Fibroblast of the conjunctiva (primary cell): ENCODE measurements at places on chromosomes 2 and 18.
A peak's percentile ranks its signal among the peaks of the same experiment; 100 is the strongest.

DNA sequence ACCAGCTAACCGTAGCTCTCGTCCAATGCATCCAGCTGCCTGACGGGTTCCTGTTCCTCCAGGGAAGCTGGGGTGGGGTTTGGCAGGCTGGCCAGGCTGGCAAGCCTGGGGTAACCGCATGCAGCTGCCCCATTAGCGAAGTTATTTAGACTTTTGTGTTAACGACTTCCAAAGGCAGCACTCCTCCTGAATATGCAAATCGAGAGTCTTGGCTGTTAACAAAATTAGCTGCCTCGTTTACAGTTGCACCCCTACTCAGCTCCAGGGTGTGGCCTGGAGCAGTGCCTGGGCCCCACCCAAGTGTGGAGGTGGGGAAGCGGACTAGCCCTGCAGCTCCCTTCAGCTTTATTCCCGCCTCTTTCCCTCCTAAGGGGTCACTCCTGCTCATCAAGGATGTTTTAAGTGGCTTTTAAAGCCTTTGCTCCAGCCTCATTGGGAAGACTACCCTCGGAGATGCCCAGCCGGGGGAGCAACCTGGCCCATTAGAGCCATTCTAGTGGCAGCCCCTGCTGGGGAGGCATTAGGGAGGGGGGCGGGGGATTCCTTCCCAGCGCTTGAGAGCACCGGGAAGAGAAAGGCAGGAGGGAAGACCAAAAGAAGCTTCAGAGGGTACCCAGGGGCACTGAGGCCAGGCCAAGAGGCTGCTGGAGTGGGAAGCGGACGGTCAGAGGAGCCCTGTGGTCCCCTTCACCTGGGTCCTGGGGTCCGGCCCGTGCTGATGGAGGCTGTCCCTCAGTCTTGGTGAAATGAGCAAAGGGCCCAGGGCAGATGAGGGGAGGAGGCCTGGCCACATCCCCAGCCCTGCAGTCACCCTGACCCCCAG is 204.1 kb downstream of the CELF4 start:
- no peak for DNase-seq

DNA sequence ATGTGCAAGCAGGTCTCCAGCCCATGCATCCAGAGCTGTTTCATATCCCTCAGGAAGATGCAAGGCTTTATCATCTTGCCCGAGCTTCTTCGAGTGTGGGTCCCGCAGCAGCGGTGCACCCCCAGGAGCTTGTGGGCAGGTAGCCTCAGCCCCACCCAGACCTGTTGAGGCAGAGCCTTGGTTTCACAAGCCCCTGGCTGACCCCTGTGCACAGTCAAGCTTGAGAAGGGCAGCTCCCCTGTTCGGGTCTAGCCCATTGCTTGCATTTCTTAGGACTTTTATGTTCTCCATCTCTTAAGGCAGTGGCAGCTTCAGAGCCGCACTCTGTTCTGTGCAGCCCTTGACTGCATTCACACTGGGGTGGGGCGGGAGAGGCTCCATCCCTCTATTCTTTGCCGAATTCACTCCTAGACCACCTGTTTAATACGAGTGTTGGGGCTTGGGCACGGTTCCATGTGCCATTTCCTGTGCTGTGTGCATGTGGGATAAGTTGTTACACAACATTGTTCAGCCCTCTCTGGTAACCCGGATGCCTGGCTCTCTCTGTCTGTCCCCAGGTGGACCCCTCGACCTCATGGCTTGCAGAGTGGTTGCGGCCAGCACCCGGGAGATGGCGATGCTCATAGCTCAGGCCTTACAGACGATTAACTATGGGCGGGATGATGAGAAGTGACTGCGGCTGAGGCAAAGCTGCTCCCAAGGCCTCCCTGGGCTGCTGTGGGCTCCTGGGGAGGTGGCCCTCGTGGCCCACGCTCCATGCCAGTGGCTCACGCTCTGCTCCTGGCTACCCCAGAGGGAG is 48.7 kb downstream of the IMPA2 start:
- DNase-seq: no peak

- DNase-seq: no peak
Observed at GRCh38 chr2:207662203-207662602, 37.0 kb upstream of the METTL21A start.

DNA sequence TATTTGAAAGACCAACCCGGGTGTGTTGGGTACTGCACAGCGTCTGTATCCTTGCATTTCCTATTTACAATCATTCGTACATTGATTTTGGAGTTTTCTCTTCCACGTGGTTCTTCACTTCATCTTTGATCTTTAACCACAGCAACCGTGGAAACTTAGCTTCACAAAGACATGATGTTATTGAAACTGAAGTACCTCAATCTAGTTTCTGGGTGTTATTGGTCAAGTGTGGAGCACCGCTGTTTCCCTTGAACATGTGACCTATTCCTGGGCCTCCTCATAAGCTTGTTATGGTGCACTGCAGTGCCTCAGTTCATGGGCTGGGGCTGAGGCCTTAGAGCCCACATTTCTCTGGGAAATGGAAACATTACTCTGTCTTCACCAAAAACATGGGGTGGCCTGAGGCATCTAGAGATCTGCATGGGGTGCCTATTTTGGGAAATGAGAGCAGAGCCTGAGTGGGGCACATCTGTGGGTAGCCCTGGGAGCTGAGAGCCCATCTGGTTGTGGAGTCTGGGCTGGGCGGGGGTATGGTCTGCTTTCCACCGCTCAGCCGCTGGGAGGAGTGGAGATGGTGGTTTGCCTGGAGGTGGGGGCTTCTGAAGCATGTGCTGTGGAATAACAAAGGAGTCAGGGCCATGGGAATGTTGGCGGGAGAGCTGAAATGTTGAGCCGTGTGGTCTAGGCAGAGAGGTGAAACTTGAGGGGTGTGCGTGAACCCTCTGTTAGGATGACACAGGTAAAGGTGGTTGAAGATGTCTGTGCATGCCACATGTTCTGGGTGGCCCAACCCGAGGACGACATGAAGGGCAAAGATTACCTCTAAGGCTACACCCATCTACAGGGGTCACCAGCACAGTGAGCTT is 37.4 kb downstream of the ZNF236 start:
- DNase-seq: no peak

DNA sequence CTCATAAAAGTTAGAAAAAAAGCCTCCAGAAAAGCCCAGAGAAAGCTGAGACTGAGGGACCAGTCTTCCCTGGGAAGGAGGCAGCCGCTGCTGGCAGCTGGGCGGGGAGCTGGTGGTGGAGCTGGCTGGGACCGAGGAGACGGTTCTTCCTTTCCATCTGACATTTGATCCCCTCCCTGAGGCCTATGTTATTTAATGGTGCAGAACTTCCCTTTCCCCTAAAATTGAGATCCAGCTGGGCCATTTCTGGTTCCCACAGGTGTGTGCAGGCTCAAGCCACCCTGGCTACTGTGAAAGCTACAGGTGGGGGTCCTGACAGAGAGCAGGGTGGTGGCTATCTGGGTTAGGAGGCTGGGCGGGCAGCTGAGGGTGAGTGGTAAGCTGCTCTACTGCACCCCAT is 81.5 kb upstream of the FZD7 start:
- no peak for DNase-seq

- DNase-seq: no peak
Observed at GRCh38 chr2:25029183-25029554, 12.7 kb upstream of the EFR3B start.

DNA sequence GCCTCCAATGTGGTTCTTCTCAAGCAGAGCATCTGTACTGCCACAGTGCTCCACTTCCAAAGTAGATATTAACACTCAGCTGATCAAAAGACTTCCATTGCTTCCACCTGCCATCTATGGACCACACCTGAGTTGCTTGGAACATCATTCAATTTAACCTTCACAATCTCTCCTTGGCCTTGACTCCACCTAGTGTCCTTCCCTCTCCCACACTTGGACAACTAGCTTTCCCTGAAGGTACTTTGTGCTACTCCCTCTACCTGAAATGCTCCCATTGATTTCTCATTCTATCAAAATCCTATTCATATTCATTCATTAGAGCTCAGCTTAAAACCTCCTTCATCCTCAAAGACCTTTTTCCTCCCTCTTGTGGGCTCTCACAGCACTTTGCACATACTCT is 48.7 kb downstream of the SOWAHC start:
- DNase-seq: no peak

GRCh38 chr2:12430407-12431133 is 286.2 kb upstream of the TRIB2 start:
- no peak for DNase-seq

GRCh38 chr2:189783451-189783926 is 650 bp downstream of the ORMDL1 start:
- DNase-seq: no peak

- no peak for DNase-seq
Observed at GRCh38 chr2:169734169-169734847, 676 bp downstream of the KLHL23 start.

- no peak for DNase-seq
Observed at GRCh38 chr2:213125646-213126347, 25.6 kb downstream of the IKZF2 start.

DNA sequence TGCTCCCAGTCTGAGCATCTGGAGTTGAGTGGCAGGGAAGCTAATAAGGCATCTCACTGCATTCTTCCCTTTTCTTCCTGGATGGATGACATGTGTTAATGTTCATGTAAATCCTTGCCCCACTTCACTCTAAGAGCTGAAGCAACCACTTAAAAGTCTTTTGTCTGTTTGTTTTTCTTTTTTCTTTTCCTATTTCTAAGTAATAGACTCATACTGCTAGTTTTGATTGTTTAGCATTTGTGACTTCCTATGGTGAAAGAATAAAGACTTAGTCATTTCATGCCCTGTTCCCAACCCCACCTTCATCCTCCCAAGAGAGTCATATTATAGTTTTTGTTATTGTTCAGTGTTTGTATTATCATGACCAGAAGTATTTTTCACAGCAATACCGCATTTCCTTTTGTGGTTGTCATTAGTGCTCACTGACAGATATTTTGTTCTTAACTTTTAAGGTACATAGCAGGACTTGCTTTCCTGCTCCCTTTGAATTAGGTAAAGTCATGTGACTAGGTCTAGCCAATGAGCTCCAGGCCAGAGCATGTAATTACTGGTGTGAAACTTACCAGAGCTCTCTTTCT is 18.1 kb upstream of the SPP2 start:
- peak; percentile 32 for DNase-seq

DNA sequence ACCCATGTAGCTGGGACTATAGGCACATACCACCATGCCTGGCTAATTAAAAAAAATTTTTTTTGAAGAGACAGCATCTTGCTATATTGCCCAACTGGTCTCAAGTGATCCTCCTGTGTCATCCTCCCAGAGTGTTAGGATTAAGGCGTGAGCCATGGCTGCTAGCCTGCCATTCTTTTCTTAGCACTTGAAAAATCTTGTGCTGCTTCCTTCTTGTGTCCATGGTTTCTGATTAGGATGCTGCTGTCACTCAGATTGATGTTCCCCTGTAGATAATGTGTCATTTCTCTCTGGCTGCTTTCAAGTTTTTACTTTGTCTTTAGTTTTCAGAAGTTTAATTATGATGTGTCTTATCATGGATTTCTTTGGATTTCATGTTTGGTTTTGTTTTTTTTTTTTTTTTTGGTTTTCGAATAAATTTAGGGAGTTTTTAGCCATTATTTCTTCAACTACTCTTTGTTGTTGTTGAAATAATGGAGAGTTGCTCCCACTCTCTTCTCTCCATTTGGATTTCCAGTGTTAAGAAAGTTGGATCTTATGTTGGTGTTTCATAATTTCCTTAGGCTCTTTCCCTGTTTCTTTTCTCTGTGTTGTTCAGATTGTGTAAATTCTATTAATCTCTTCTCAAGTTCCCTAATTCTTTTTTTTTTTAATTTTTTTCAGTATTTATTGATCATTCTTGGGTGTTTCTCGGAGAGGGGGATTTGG is 2.5 kb downstream of the ATP9B start:
- DNase-seq: no peak

GRCh38 chr2:102550151-102550550 is 69.2 kb upstream of the SLC9A2 start:
- DNase-seq: no peak

GRCh38 chr2:15506229-15506819 is 54.8 kb downstream of the NBAS start:
- DNase-seq: no peak

DNA sequence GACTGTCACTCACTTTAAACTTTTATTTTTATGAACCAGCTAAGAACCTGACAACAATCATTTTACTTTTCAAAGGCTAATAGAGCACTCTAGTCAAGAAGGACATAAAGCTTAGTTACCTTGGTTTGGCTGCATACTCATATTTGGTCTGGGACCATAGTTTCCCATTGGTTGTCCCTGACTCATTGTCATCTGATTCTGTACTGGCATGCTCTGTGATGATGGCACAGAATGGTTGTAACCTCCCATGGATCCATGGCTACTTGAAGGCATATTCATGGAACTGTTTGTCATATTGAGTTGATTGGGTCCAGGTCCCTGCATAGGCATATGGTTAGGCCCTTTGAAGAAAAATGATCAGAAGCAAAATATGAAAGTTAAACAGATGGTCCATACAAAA is 37.9 kb downstream of the SS18 start:
- DNase-seq: no peak

DNA sequence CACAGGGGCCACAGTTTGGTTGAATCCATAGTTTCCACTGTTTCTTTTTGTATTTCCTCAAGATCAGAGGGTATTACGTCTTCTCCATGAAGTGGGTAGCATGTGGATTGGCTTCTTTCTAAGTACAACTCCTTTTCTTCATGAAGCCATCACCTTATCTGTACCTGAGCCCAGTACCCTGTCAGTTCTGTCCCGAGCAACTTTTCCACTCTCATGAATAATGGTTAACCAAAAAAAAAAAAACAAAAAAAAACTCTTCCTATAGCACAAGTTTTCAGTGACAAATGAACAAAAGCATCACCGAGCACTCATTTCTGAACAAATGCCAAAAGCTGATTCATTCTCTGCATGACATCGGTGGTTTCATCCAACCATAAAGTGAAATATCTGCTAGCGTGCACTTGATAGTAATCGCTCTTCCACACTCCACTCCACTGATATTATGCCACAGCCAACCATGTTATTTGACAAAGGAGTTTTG is 53.0 kb upstream of the CCDC150 start:
- DNase-seq: peak; percentile 33

GRCh38 chr2:173064151-173064805 is 11.4 kb upstream of the MAP3K20 start:
- no peak for DNase-seq

- no peak for DNase-seq
Observed at GRCh38 chr18:12346240-12346565, 30.8 kb downstream of the AFG3L2 start.

DNA sequence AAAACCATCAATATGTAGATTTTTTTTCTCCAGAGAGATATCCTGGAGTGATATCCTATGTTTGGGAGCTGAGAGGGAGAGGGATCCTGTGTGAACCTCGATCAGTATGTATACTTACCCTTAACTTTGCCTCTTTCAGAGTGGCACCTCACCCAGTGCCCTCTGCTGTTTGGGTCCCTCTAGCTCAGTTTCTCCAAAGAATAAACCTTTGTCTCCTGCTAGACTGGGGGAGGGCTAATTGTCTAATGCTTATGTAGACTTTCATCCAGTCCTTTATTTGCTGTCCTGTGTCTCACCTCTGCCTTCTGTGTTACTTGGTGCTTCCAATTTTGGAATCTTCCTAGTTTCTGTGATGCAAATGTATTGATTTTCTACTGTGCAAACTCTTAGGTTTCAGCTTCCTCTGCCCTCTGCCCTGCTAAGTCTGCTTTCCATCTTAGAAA is 48.4 kb downstream of the MTX2 start:
- DNase-seq: no peak

GRCh38 chr2:72744049-72744448 is 81.8 kb downstream of the EXOC6B start:
- peak; percentile 5 for DNase-seq

GRCh38 chr2:183185534-183185933 is 61.3 kb downstream of the NUP35 start:
- no peak for DNase-seq

- no peak for DNase-seq
Observed at GRCh38 chr2:224579411-224579810, 5.8 kb downstream of the CUL3 start.

GRCh38 chr2:164622338-164623106 is 1.2 kb upstream of the GRB14 start:
- no peak for DNase-seq
